ENCODE measurements at places on chromosomes 3 and 15. TPM values are rescaled to one million over a fixed set of nuclear protein-coding genes. Genes with fewer than 3 reads are reported as not detected.

DNA sequence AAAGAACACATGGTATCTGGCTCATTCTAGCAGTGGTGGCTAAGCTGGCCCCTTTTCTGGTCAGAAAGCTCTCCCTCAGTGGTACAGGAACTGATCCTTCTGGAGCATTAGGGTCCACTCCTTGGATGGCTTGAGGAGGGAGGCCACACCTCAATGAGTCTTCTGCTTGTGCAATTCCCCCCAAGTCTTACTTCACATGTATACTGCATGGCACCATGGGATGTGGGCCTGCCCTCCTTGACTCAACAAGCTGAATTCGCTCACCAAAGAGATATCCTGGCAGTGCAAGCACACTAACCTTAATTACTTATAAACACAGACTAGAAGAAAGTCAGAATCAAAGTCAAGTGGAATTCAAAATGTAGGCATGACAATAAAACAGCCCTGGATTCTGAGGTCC is 133.8 kb upstream of the SLC2A2 start:
- no peak for DNase-seq

- no peak for DNase-seq
Measured at GRCh38 chr3:78003090-78003489, 963.2 kb downstream of the ROBO2 start.

DNA sequence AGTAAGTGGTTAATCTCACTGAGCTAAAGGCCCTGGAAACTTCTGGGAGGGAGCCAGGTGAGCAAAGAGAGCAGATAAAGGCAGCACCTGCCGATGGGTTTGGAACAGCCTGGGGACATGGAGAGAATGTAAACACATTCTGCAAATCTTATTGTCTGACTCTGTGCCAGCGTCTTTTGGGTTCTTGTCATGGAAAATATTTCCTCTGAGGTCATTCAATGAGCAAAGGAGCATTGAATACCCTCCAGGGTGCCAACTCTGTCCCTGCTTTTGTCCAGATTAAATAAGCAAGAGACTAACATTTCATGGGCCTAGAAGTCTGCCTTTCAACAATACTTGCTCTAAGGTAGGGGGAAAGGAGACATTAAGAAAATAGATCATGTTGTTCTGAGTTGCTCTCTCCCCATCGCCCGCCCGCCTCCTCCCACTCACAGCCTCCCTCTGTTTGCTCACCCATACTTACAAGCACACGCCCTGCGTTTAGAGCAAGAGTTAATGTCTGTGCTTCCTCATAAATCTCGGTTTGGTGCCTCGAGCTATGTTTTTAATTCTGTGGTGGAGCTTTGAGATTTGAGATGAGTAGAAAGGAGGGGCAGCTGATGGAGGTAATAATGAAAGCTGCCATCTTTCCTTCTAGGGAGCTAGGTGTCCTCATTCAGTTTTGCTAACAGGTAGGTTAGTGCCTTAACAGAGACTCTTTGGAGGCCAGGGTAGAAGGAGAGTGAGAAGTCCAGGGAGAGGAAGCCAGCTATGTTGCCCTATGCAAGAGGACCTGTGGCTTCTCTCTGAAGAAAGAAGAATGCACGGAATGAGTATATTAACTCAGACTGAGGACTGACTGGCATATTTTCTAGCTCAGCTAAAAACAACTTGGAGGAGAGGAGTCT is 132.9 kb downstream of the TPRG1 start:
- DNase-seq, result peak; percentile 67

- DNase-seq, result peak; percentile 45
Measured at GRCh38 chr15:71294911-71295602, 179.8 kb downstream of the THSD4 start.

DNA sequence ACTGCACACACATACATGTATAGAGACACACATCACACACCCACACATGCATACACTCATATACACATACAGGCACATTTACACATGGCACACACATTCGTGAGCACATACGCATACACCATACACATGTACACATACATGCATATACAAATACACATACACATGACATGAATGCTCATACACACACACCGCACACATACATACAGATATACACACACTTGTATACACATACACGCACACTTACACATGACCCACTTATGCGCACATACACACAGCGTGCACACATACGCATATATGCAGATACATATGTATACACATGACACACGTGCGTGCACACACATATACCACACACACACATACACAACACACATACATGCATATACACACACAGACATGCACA is 162.7 kb downstream of the LRRK1 start:
- DNase-seq, result no peak

DNA sequence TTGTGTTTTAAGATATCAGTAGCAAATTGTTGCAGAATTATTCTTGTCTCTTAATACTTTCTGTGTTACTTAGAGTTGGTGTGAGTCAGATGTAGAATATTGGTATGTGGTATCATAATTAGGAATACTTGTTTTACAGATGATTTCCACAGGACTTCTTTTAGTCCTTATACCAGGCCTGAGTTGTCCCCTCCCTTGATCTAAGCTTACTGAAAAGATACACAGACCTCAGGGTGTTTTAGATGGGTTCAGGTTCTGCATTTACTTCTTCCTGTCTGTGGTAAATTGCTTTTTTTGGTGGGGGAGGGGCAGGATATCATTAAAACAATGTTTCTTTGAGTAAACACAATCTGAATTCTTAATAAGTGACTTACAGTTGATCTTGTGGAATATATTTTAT is 14.2 kb downstream of the DZIP3 start:
- no peak for DNase-seq

The KLHL40 gene
- total RNA-seq, result not detected

The P2RY1 gene
- 18.0 TPM for total RNA-seq

The STRIT1 gene
- not detected for total RNA-seq
